ENCODE measurements at places on chromosomes 3 and 15. TPM values are rescaled to one million over a fixed set of nuclear protein-coding genes. Genes with fewer than 3 reads are reported as not detected.
A peak's percentile ranks its signal among the peaks of the same experiment; 100 is the strongest.

DNA sequence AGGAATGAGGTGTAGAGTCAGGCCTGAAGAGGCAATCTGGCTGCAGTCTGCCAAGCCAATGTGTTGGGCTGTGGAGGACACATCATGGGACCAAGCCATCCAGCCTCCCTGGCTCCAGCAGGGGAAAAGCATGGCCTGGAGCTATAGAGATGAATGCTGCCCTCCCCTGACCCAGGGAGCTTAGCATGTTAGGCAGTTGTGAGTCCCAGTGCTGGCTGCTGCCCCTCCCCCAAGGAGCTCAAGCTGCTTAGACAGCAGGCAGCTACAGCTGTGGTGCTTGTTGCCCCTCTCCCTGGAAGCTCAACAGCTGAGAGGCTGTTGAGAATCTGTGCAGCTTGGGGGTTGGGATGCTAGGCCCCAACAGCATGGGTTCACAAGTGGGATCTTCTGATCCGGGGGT, 85.6 kb upstream of the DNAJC19 start:
- no peak for DNase-seq

DNA sequence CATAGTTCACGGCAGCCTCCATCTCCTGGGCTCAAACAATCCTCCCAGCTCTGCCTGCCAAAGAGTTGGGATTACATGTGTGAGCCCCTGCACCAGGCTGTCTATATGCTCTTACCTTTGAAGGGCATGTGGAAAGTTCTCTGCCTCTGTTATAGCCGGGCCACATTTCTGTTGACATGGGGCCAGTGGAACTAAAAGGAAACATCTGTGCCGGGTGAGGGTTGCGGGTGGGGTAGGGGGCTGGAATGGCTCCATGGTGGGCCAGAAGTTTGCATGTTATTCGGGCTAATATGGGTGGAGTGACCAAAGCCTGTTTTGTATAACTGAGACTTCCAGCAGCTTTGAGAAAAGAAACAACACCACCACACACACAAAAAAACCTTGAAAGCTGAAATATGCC, 8.3 kb upstream of the CLEC3B start:
- DNase-seq = no peak

Gene DYNLT2B
- 11.1 TPM for polyA plus RNA-seq

Gene CHRNA7
- 0.05 TPM for polyA plus RNA-seq

DNA sequence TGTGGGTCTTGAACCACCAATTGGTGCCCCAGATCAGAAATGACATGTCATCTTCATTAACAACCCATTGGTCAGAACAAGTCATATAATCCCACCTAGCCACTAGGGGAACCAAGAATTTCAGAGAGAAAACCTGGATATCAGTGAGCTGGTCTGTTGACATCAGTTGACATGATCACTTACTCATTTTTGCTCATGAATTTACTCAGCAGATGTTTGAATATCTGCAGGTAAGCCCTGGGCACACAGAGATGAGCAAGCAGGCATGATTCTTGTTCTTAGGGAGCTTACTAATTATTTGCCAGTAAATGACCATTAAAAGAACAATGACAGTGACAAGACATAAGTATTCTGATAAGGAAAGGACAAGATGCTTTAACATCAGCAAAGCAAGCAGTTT, 64.3 kb upstream of the PLCL2 start:
- no peak for DNase-seq

GRCh38 chr3:53792866-53793265, 53.4 kb downstream of the CHDH start:
- no peak for DNase-seq

DNA sequence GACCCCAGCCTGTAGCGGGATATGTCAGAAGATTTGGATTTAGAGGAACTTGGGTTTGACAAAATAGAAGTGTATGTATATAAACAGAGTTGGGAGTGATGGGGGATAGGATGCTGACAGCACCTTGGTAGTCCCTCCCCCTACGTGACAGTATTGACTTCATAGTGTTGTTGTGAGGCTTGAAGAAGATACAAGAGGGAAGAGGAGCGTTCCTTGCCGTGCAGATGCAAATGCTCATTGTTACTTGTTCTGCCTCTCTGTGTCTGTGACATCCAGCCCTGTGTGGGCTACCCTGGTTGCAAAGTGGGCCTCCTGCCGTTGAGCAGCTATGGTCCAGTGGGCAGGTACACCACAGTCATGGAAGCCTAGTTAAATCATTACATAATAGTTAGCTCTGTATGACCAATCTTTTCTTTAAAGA, 45.0 kb downstream of the SMAD3 start:
- no peak for DNase-seq

Gene UBAP1L
- polyA plus RNA-seq = 0.72 TPM

Gene RTP1
- polyA plus RNA-seq = not detected

DNA sequence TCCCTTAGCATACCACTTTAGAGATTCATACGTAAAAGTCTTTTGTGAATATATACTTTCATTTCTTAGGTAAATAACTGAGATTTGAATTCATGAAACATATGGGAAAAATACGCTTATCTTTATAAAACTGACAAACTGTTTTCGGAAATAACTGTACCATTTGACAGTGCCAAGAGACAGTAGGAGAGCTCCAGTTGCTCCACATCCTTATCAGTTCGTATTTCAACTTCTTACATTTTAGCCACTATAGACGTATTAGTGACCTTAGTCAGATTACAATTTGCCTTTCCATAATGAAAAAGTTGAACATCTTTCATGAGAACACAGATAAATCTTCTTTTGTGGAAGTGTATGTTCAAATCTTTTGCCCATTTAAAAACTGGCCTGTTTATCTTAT, 133.5 kb downstream of the NR2E3 start:
- DNase-seq = no peak

Gene UPK1B
- 0.05 TPM for polyA plus RNA-seq

DNA sequence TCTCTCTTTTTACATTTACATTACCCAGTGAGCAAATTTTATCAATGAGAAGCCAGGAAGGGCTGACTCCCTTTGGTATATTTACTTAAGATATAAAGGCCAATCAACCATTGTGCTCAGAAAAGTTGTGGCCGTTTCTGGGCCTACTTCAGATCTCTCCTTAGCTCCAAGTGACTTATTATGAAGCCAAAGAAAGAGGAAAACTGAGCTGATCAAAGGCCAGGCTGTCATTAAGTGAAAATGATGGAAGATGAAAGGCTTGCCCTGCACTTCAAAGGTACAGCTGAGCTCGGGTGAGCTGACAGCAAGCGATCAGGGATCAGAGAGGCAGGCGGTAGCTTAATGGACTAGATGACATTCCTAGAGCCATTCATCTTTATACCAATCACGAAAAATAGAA, 24.8 kb downstream of the VGLL4 start:
- DNase-seq = no peak

DNA sequence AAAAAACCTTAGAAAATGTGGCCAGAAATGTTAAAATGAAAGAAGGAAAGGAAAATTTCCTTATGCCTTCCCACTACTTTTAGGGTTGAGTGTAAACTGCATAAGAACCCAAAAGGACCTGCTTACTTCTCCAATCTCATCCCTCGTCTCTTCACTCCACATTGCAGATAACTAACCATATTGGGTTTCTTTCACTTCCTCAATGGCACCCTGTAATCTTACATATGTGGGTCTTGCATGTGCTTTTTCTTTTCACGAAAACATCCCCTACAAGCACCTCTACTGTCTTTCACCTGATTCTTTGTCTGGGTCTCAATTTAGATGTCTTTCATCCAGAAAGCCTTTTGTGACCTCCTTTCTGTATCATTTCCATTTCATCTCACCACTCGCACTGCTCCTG, 23.1 kb downstream of the EOMES start:
- DNase-seq = no peak

Gene SLC15A2
- polyA plus RNA-seq = 0.11 TPM

DNA sequence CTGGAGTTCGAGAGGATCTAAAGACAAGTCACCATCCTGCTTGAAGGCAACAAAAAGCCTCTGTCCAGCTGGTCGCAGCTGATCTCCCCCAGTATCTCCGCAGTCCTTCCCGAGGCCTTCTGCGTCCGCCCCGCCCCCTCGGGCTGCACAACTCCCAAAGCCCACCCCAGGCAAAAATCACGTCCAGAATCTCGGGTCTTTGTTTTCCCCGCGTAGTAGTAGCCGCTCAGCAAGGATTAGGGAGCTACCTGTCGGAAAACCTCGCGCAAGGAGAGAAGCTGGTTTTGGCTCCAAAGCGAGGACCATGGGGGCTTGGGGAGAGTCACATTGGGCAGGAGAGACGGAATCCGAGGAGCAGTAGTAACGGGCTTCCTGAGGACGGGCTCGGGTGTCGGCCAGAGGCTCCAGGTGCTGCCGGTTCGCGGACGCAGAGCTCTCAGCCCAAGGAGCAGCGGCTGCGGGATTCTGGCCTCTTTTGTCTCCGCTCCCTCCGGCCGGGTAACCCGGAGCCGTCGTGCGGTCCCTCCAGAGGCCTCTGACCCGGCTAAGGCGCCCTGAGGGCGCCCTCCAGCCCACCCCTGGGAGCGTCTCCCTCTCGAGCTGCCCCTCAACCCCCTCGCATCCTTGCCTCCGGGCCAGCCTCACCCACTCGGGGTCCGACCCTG, 401 bp downstream of the ZSCAN29 start:
- no peak for DNase-seq

DNA sequence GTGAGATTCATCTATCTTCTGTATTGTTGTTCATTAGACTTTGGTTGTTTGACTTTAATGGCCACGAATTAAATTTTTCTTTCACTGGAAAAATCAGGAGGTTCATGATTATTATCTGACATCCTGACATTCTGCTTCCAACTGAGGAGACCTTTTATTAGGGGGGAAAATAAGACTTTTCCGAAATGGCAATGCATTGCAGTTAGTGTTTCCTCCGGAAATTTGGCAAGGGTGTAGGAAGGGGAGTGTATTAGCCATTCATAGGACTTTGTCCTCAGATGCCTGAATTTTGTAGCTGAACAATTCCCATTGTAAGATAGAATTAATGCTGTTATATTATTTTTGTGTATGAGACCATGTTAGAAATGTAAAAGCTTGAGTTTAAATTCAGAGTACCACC, 450.6 kb upstream of the TGFBR2 start:
- no peak for DNase-seq

DNA sequence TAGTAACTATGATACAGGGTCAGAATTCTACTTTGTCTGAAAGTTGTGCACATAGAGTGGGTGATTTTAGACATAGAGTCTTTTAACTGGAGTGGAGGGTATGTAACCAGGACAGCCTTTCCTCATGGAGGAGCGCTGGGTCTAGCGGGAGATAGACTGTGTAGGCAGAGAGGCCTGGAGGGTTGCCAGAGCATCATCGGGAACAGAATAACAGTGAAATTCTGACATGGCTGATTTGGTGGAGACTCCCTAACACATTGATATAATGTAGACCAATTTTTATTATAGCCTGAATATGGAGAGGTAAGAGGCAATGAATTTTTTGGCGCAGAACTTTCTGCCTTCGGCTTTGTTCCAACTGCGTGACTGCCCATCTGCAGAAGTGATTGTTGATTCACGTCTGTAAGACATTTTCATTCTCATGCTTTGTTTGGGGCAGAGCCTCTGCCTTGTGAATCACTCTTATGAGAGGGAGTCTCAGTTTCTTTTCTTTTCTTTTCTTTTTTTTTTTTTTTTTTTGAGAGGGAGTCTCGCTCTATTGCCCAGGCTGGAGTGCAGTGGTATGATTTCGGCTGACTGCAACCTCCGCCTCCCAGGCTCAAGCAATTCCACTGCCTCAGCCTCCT, 16.0 kb downstream of the LPP start:
- no peak for DNase-seq

DNA sequence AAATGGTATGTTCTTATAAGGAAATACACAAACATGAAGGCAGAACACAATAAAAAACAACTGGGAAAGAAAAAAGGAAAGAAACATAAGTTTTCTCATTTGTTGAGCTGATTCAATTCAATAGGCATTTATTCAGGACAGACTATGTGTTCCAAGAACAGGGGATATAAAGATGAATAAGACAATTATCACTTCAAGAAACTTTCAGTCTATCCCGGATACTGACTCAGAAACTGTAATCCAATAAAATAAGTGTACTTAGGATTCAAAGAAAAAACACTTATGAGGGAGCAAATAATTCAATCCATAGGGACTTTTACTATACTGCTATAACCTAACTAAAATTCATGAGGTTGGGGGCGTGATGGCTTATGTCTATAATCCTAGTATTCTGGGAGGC, 3.5 kb upstream of the POPDC2 start:
- peak; percentile 54 for DNase-seq

DNA sequence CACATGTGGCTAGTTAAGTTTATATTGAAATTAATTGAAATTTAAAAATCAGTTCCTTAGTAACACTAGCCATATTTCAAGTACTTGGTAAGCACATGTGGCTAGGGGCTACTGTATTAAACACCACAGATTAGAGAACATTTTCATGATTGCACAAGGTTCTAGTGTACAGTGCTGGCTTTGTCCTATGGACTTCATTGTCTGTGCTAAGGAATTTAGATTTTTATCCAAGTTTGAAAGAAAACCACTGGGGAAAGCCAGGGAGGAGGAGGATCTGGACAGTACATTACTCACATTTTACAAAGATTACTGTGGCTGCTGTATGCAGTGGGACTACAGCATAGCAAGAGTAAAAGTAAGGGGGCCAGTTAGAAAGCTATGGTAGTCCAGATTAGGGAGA, 13.9 kb downstream of the STAC start:
- no peak for DNase-seq

Gene SPSB4
- polyA plus RNA-seq = not detected

GRCh38 chr3:153171256-153171655, 9.2 kb downstream of the RAP2B start:
- DNase-seq = no peak

Gene FANCI
- 11.5 TPM for polyA plus RNA-seq

DNA sequence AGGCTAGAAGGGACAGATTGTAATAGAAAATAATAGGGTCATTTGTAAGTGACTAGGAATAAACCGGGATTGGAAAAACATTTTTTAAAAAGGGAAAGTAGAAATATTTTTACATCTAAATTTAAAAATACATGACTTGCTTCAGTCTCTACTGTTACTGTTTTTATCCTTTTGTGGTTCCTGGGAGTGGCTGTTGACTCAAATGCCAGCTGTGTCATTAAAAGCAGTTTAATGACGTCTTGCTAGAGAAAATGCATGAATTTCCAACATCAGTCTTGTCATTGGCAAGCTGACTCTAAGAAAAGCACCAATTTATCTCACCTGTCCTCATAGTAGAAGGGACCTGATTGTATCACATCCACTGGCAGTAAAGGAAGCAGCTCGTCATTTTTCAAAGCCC, 16.7 kb upstream of the LCMT2 start:
- no peak for DNase-seq

DNA sequence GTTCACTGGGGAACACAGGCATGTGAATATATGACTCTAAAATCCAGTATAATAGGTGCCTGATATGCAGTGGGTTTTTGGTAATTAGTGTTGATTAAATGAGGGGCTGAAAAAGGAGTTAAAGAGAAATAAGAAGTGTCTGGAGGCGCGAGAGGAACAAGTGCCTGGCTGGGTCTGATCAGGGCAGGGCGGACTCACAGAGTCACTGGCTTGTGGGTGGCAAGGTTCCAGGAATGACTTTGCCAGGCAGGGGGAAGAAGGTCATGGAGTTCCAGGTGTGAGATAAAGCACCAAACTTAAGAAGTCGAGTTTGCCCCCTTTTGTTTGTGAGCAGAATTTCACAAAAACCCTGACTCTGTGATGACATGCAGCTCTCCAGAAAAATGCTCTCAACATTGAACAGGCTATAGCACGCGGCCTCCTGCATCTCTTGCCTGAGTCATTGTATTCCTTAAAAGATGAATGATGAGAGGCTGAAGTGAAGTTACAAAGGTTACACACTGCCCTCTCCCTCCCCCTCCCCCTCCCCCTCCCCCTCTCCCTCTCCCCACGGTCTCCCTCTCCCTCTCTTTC, 63.0 kb upstream of the LMCD1 start:
- DNase-seq = no peak

- DNase-seq = no peak
These were observed 48.0 kb upstream of the KLF13 start for GRCh38 chr15:31278544-31279220.

Gene TM4SF4
- polyA plus RNA-seq = 0.42 TPM
